Left ventricle myocardium inferior (tissue), 1 donor: ENCODE measurements at places on chromosomes 6 and 20. TPM values are rescaled to one million over a fixed set of nuclear protein-coding genes. Genes with fewer than 3 reads are reported as not detected.

DNA sequence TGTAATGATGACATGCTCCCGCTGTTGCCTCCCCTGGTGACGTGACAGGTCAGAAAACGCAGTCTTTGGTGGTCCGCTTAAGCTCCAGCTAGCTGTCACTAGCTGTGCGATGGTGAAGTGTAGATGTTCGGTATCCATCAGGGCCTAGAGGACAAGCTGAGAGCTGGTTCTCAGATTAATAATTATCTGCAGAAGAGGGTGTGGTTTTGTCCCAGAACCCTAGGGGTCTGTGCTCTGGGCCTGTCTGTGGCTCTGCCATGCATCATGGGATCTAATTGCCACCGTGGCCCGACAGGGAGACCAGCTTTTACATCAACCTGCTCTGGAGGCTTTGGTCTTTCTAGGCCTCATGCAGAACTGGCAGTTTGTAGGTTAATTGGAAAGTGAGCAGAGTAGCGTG, 34.1 kb downstream of the ERMARD start:
- peaks cover 11% of the 10 kb centered on the region for H3K36me3 ChIP-seq
- peaks cover 10% of the 10 kb centered on the region for H3K4me1 ChIP-seq
- H3K27me3 ChIP-seq, result no peaks in the 10 kb centered on the region
- no peak for DNase-seq
- H3K4me3 ChIP-seq, result no peak overlapping the region

DNA sequence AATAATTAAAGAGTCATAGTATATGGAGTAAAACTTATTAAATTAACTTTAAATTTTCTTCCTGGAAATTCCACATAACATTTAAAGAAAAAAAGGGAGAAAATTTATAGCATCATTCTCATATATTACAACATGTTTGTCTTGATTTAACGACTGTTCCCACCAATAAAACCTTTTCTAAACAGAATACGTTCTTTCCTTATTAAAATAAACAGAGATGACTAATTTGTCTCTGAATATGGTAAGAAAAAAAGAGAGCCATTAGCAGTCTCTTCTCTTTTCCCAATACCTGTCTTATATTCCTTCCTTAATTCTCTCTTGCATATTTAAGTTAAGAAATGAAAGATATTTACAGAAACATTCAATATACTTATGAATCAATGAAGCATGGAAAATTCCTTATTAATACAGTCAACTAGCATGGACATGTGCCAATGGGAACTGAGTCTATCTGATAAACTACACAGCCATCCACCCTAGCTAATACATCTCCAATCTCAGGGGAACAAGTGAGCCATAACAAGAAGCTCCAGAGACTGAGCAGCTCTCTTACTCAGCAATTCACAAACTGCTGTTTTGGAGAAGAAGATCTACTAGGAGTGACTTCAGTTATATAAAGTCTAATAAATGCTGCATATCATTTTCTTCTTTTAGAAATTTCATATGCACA, 347.1 kb upstream of the MANEA start:
- no peaks in the 10 kb centered on the region for H3K36me3 ChIP-seq
- no peak overlapping the region for H3K27ac ChIP-seq
- no peak for DNase-seq
- no peaks in the 10 kb centered on the region for H3K4me1 ChIP-seq
- no peaks in the 10 kb centered on the region for H3K27me3 ChIP-seq
- H3K4me3 ChIP-seq, result no peak overlapping the region

The MMP24OS gene
- 45.4 TPM for total RNA-seq

DNA sequence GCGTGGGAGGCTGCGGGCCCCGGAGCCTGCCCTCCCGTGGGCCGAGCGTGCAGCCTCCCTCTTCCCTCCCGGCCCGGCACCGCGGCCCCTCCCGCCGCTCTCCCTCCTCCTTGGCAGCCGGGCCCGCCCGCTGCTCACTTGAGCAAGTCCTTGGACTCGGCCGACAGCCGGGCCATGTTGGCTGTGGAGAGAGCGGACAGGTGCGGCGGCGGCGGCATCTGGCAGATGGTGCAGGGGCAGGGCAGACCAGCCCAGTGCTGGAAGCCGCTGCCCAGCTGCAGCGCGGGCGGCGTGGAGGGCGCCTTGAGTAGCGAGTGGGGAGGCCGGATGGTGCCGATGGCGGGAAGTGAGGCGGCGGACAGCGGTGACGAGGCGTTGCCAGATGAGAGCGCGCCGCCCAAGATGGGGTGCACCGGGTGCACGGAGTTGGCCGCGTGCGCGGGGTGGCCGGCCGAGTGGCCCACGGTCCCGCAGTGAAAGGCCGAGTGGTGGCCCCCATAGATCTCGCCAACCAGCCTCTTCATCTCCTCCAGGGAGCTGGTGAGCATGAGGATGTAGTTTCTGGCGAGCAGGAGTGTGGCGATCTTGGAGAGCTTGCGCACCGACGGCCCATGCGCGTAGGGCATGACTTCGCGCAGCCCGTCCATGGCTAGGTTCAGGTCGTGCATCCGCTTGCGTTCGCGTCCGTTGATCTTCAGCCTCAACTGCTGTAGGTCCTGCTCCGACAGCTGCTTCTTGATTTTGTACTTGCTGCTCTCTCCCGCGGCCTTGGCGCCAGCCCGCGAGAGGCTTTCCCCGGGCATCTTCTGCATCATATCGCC, 766 bp downstream of the OLIG3 start:
- peaks cover 100% of the 10 kb centered on the region for H3K27me3 ChIP-seq
- DNase-seq, result no peak
- no peaks in the 10 kb centered on the region for H3K36me3 ChIP-seq
- H3K4me3 ChIP-seq, result peak overlapping the region; percentile 34
